ENCODE measurements at places on chromosomes 7 and 10.
A peak's percentile ranks its signal among the peaks of the same experiment; 100 is the strongest.

DNA sequence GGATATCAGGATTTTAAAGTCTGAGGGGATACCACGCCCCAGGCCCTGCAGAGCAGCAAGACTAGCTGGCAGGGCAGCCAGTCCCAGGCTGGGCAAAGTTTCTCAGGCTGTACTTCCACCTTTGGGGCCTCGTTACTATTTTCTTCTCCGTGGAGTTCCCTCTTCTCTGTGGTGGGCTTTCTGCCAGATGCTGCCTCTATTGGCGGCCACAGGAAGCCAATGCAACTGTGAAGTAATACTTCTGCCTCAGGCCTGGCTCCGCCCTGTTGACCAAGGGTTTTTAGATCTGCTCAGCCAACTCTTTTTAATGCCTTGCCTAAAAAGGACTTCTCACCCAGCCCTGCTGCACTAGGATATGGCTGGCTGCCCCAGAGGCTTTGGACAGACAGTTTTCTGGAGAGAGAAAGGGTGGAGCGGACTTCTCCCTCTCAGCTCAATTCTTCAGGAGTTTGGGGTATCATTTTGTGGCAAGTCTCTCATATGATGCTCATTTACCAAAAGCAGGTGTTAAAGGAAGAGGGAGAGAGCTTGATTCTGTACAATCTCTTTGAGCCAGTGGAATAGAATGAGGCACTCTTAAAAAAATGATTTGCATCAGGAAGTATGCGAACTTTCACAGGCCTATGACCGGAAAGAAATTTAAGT, 67.4 kb downstream of the HHEX start:
- DNase-seq = peak; percentile 28

- no peak for DNase-seq
Measured at GRCh38 chr7:8747338-8747737, 313.9 kb downstream of the NXPH1 start.

DNA sequence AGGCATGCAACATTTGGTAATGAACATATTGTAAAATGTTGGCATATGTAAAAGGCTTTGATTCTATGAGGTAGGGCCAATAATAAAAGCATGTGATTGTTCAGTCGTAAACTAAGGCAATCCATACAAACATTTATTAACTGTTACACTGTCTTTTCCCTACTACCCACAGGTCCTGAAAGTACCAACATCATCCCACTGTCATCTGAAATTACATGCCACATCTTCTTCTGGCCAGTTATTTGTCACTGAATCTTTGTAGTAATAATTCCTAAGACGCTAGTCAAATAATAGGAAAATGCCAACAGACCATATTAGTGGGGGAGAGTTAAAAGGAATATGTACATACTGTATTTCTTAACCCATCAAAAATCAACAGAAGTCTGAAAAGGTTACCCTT, 27.2 kb downstream of the DNAJC1 start:
- no peak for DNase-seq

- DNase-seq = no peak
Measured at GRCh38 chr7:155731380-155731779, 80.9 kb downstream of the SHH start.

DNA sequence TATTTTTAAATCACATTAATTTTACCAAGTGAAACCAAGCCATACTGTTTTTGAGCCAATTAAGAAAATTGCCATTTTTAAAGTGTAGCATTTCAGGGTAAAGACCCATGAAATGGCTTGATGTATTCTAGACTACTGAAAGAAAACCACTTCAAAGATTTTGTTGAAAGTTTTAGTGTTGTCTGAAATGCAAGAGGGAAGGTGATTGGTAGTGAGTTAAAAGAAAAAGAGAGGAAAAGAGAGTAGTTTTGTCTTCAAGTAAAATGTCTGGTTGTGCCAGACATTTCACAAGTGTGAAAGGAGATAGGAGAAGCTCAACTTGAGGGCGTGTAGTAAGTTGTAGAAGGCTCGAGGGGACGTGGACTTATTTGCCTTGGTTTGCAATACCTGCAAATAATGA, 41.6 kb downstream of the CALML5 start:
- peak; percentile 14 for DNase-seq

DNA sequence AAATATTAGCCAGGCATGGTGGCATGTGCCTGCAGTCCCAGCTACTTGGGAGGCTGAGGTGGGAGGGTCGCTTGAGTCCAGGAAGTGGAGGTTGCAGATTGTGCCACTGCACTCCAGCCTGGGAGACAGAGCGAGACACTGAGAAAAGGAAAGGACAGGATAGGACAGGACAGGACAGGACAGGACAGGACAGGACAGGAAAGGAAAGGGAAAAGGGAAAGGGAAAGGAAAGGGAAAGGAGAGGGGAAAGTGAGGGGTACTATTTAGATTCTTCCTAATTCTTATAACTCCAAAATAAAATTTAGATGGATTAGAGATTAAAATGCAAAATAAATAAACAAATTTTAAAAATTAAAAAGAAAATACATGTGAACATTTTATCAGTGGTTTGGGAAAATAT, 58.7 kb downstream of the PIK3AP1 start:
- DNase-seq = no peak

DNA sequence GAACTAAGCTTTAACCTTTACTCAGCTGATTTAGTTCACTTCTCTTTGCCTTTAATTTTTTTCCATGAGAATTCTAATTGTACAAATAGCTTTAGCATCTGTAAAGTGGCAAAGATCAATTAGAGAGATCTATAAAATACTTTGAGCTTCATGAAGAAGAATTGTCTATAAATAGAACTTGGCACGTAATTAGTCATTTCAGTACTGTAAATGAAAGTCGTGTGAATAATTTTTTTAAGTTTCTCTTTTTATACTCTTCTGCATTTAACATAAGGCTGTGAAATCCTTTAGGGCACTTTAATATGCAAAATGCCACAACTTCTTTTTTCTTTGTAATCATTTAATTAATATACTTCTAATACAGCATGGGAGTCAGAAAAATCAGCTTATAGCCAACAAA, 177.8 kb downstream of the CSTF2T start:
- DNase-seq = no peak

DNA sequence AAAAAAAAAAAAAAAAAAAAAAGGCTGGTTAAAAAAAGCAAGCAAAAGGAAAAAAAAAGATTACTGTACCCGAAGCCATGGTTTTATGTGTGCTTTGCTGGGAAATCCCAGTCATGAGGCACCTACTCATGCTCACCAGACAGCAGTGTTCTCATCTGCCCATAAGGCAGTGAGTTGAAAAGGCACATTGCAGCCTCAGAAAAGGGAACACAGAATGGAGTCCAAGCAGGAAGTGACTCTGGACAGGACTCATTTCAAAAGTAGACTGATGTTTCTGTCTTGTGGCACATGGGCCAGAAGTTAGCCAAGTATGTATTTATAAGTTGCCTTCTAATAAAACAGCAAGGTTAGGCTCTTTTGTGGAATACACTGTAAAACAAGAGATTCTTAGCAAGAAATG, 40.2 kb downstream of the PDSS1 start:
- DNase-seq = peak; percentile 27

DNA sequence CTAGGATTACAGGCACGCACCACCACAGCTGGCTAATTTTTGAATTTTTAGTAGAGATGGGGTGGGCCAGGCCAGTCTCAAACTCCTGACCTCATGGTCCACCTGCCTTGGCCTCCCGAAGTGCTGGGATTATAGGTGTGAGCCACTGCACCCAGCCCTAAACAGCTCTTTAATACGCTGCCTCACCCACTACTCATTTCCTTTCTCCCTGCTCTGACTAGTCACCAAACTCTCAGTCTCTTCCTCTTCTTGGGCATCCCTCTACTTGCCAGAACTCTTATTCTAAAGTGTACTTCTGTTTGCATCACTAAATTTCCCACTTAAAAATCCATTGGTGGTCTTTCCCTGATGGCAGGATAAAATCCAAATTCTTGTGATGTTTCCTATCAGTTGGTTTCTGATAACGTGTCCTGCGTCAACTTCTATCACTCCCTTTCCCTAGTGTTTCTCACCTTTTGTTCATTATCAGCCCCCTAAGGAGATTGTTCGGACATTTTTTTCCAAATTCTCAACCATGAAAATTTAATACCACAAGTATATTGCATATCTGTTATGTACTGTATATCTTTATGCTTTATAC, 124.7 kb downstream of the CUBN start:
- DNase-seq = no peak

DNA sequence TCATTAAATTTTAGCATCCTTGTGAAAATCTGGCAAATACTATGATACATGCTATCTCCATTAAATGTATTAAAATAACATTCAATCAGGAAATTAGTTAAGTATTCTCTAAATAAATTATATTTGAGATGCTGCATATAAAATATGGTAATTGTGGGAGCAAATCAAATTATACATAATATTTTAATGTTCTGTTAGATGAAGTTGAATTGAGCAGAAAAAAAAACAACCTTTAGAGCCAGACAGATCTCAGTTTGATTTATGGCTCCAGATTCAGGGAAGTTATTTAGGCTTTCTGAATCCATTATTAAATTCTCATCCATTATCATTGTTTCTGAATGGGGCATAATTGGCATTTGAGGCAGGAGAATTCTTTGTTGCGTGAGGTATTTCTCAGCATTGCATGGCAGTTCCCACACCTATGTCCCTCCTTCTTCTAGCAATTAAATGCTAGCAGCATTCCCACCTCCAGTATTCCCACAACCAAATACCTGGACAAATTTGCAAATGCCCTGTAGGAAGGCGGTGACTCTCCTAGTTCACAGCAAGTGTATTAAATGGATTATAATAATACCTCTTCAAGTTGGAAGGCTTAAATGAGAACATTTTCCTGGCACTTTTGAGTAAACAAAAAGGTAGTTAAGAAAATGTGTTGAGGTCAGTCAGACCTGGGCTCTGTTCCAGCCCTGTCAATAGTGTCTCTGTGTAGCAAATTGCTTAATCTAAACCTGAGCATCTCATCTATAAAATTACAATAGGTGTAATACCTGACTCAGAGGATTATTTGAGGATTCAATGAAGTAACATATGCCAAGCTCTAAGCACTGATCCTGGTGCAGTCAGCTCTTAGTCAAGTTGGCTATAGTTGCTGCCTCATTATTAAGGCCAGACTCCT, 108.9 kb downstream of the RNLS start:
- DNase-seq = no peak

- no peak for DNase-seq
Measured at GRCh38 chr10:71483885-71484751, 87.4 kb downstream of the CDH23 start.

GRCh38 chr7:78175330-78176100, 376.9 kb downstream of the PHTF2 start:
- no peak for DNase-seq

DNA sequence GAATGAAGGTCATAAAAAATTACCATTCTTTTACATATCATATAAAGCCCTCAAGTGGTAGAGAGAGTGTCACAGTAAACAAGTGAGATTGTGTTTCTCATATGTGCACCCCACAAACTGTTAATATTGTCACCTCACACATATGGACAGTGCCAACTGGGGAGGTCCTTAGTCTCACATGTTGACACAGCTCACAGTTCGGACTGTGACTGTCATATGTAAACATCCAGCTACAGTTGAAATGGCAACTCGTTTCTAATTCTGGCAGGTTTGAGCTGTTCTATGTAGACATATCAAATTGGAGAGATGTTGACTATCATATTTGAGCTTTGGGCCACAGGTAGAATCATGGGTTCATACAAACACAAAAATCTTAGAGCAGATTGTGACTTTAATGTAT, 39.4 kb upstream of the ZNF107 start:
- no peak for DNase-seq

GRCh38 chr7:40297741-40298311, 163.0 kb downstream of the SUGCT start:
- no peak for DNase-seq

DNA sequence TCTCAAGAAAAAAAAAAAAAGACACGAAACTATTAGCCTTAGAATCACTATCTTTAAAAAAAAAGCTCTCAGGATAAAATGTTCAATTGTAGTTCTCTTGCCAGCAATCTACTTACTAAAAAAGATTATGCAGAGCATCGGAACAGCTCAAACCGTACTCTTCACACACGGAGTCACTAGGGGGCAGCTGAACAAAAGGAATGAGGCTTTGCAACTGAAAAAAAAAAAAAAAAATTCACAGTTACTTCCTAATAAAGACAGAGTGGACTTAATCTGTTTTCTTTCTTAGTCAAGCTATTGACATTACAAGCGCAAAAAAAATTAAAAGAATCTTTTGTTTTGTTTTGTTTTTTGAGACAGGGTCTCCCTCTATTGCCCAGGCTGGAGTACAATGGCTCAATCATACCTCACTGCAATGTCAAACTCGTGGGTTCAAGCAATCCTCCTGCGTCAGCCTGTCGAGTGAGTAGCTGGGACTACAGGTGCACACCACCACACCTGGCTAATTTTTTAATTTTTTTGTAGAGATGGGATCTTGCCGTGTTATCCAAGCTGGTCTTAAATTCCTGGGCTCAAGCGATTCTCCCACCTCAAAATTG, 11.5 kb downstream of the PMS2 start:
- peak; percentile 68 for DNase-seq

- no peak for DNase-seq
Measured at GRCh38 chr7:107255602-107256001, 86.8 kb downstream of the HBP1 start.

DNA sequence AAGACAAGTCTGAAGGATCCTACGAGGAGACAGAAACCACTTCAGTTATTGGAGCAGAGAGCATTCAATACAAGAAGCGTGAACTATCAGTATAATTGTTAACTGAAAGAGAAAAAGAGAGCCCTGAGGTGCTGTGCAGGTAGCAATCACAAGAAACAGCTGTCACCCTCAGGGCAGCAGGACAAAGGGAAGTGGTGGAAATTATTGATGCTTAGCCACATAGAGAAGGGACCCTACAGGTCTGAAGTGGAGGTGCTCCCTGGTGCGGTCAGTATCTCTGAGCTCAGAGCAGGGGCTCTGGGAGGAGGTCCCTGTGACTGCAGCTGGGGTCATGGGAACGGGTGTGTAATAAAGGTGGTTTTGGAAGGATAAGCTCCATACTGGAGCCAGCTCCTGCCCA, 97.8 kb upstream of the KLF6 start:
- DNase-seq = no peak

DNA sequence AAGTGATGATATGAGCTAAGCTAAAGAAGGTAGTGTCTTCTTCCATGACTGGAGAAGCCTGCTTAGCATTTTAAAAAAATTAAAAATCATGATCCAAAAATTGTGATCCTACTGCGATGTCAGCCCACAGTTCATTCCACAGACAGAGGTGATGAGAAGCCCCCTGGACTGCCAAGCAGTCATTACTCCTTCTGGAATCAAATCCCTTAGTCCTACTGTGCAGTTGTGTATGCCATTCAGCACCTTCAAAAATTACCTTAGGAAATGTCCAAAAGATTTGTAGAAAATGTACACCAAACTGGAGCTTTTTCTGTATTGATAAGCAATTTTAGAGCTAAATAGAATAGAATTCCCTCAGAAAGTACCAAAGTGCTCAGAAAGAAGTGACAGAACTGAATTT, 283.5 kb upstream of the NFE2L3 start:
- no peak for DNase-seq

DNA sequence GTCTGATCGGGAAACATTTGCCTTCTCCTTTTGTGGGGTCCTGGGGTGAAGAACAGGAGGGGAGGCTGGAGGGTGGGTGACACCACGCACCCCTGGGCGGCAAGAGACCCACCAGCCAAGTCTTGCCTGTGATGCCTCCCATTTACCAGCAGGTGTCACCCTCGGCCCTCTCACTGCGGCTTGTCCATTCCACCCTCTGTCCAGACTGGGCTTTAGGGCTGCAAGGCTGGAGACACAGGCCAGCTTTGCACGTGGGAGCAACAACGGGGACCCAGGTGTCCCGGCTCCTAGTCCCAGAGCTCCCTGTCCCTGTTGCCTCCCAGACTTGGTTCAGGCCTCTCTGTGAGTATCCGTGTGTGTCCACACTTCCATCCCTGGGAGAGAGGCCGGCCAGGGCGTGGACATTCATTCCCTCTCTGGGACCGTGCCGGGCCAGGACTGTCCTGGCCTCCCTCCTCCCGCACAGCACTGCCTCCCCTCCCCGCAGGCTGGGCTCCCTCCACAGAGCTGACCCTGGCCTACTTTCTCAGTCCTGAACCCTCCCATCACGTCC, 36.2 kb upstream of the GTF2IRD1 start:
- DNase-seq = peak; percentile 49
